NT2/D1 (cell line): ENCODE measurements at places on chromosomes 1 and 21.

DNA sequence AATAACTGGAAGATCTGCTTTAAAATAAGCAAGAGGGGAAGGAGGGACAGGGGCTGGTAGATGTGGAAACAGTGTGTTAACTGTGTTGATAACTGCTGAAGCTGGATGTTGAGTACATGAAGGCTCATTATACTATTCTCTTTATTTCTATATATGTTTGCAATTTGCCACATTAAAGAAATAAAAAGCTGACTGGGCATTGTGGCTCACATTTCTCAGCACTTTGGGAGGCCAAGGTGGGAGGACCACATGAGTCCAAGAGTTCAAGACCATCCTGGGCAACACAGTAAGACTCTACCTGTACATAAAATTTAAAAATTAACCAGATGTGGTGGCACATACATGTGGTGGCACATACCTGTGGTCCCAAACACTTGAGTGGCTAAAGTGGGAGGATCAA is 6.7 kb downstream of the ASH1L start:
- no peak for DNase-seq

GRCh38 chr1:41045740-41046139 is 24.2 kb upstream of the SLFNL1 start:
- DNase-seq, result no peak

DNA sequence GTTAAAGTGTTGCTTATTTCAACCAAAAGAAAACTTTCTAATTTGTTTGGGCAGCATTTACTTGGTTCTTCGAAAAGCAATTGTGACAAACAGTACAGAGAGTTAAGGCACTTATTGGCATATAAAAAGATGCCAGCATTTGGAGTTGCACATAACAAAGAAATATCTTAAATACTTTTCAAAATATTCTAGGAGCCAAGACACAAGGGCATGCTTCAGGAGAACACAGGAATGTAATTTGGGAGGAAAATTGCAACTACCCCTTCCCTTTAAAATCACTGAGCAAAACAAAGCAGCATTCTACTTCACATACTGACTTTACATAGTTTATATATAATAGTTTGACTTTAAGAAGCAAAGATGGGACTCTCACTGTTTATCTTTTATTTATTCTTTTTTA is 4.6 kb upstream of the TIE1 start:
- DNase-seq, result no peak

DNA sequence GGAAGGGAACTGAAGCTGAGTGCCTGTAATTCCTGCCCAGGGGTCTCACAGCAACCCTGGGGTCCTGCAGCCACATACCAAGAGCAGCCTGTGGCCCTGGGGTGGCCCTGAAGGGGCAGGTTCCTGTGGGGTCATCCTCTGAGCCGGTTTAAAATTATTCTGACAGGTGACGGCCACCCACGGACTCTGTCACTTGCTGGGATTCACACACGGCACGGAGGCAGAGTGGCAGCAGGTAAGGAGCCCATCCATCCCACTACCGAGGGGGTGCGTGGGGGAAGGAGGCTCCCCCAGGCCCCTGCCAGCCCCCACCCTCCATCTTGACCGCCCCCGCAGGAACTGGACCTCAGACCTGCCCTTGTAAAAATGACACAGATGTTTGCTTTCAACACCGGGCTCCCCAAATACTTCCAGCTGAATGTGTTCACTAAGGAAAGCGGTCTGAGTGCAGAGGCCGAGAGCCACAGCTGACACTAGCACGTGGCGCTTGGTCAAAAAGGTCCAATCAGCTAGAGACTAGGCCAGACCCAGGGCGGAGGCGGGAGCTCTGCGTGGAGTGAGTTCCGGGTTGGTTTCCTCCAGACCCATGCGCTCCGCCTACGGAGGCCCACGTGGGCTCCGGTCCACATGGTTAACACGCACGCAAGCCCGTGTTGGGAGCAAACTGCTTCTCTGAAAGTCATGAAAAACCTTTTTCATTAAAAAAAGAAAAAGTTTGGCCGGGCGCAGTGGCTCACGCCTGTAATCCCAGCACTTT is 10.0 kb downstream of the YBEY start:
- DNase-seq, result no peak

DNA sequence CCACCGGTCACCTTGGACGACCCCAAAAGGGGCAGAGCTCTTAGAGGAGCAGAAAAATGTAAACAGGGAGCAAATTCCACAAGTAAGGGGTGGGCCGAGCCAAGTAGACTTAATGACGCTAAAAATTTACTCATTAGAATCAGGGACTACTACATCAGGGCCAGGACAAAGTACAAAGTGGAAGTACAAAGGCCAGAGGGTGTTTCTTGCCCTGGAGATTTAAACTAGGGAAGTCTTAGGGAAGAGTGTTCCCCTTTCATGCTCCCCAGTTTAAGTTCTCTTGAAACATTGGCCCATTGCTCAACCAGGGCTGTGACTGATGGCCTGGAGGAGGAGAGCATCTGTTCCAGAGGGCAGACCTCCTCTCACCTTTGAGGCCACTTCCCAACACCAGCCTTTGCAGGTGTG is 48.6 kb downstream of the BACH1 start:
- DNase-seq, result no peak

GRCh38 chr1:36977731-36978406 is 56.4 kb downstream of the GRIK3 start:
- DNase-seq, result no peak

GRCh38 chr1:33242652-33243051 is 13.6 kb upstream of the ZNF362 start:
- no peak for DNase-seq

- DNase-seq, result no peak
Measured at GRCh38 chr21:17746920-17747319, 72.2 kb downstream of the C21orf91 start.

GRCh38 chr1:209511169-209511568 is 72.3 kb upstream of the CAMK1G start:
- DNase-seq, result no peak

DNA sequence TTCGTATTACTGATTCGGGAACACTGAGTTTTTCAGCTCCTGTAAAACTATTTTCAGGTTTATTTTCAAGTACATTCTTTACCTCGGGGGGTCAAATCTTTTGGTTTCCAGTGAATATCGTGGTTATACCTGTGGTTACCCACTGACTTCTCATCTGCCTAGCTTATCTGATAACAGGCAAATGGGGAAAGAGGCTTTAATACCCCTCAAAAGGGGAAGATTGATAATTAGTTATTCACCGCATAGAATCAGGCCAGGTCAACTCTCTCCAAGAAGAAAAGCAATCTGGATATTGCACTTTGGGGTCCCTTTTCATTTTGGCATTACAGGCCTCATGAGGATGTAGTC is 23.0 kb downstream of the RUNX1 start:
- DNase-seq, result no peak

GRCh38 chr1:44415013-44415412 is 10.0 kb downstream of the RNF220 start:
- no peak for DNase-seq

DNA sequence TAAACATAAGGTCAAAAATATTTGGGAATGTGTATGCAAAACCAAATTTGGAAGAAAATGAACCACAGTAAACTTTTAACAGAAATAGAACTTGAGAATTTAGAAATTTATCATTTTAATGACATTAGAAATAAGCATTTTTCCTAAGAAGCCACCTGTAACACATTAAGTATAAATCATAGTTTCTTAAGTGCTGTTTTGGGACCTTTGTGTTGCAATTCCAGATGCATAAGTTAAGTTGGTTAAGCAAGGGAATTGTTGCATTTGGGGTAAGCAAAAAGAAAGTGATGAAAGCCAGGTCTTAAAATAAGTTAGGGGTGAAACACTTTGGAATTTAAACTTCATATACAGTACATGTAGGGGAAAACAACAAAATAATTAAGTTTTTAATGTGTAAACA is 49.8 kb downstream of the CDKN2C start:
- DNase-seq, result no peak

DNA sequence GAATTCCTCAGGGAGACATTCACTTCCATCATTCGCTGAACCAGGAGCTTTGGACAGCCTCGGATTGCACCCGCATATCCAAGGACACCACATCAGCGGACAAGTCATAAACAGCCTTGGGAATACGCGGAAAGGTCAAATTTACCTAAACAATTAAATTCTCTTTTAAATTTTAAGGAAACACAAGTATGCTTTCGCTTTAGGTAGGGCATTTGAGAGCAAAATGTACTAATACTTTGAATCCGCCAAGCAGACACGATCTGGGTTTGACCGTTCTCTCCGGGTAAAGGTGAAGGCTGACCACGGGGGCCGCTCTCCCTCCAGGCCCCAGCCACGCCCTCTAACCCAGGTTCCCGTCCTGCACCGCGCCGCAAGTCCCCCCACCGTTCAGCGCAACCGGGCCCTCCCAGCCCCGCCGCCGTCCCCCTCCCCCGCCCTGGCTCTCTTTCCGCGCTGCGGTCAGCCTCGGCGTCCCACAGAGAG is 479 bp upstream of the ACADM start:
- peak; percentile 87 for DNase-seq

GRCh38 chr1:240824238-240824637 is 212.3 kb upstream of the GREM2 start:
- no peak for DNase-seq

DNA sequence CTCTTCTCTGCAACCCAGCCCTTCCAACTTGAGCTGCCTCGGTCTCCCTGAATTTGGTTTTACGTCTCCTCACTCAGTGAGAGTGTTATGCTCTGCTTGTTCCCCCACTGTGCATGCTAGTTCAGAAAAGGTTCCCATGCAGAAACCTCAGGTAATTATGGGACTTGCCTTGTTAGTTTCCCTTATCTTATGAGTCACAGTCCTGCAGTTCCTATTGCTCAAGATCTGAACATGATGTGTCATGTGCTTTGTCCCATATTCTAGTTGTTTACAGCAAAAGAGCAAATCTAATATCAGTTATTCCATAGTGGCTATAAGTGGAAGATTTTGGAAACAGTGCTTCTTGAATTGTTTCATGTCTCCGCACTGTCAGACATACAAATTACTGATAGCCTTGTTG is 74.4 kb downstream of the DUSP10 start:
- DNase-seq, result no peak

GRCh38 chr21:39788383-39788782 is 43.4 kb downstream of the IGSF5 start:
- DNase-seq, result peak; percentile 98

DNA sequence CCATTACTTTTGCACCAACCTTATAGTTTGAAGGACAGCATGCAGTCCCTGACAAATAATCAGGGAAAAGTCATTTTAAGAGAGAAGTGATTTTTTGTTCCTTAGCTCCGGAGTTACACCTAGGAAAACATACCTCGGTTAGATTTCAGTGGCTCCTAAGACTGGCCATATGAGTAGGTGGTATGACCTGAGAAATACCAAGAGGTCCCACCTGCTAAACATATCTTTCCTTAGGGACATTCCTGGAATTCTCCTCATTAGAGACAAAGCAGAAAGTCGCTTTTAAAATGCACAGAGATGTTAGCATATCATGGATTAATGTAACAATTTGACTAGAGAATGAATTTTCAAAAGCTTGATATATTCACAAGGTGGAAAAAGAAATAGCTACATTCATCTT is 84.2 kb upstream of the RNPC3 start:
- DNase-seq, result no peak

DNA sequence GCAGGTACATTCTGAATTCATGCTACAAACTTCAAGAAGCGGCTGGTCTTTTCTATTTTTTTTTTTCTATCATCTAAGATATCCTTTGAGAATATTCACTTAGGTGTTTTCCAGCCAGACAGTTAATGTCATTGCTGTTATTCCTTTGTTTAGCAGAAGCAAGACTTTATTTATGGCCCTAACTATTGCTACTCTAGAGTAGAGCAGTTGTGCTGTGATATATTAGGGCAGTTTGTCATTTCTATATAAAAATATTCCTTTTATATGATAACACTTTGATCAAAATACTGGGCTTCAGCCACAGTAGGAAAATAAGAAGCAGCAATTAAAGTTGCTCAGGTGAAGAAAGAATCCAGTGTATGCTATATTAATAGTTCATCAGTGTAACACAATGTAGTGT is 959.3 kb downstream of the NCAM2 start:
- no peak for DNase-seq

GRCh38 chr1:162353078-162353477 is 23.6 kb downstream of the SPATA46 start:
- DNase-seq, result no peak

DNA sequence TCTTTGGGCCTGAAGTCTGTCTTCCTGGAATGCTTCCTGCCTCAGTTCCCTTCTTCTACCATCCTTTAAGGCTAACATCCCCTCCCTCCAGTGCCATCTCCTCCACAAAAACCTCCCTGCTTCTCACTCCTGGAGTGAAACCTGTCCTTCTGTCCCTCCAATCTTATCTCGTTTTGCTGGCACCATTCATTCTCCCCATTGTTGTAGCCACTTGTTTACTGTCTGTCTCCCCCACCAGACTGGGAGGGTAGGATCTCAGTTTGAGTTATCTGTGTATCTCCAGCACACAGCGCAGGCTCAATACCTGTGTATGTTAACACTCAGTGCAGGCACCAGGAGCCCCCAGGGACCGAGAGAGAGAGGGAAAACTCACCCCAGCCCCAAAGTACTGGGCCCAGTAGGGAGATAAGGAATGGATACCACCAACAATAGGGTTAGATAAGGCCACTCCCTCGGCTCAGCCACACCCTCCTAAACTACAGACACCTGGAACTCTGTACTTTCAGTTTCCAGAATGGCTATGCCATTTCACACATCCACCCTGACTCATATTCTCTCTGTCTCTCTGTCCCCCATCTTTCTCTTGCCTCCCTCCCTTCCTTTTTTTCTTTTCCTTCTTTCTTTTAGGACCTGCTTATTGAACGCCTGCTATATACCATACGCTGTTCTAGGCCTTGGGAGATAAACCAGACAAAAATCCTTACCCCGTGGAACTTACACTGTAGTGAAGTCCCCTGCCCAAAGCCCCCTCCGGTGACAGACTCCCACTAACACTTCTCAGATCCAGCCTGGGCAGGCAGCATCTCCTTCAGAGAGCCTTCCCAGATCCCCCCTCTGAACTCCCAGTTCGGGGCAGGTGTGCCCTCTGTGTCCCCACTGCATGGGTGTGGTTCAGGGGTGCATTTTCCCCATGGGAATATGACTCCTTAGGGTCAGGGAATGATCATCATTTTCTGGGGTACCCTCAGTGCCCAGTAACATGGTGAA is 3.3 kb upstream of the SSBP3 start:
- no peak for DNase-seq

DNA sequence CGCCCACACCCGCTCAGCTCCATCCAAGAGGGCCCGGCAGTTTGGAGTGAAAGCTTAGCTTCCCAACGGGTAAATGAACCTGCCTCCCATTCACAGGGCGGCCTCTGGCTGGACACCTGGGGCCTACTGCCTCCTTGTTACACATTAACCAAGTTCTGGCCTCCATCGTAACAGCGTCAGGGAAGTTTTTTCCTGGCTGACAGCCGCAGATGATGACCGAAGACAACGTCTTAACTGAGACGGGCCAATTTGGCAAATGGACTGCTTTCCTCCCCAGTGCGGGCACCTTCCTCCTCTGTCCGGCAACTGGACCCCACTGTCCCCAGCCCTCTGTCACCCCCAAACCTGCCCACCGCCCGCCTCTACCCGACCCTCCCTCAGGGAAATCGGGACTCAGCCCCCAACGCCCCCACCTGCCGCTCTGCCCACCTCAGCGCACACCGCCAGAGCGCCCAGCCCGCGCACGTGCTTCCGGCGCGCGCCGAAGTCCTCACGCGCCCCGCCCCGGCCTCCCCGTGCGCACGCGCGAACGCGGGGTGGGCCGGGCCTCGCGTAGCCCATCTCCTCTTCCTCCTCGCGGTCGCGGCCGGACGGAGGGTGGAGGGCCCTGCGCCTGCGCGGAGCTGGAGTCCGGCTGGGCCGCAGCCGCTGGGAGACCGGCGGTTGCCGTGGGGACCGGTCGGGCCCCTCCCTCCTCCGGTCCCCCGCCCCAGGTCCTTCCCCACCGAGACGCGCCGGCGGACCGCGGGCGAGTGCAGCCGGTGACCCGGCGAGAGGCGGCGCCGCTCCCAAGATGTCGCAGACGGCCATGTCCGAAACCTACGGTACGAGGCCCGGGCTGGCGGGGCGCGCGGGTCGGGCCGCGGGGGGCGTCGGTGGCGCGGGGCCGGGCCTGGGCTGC is at the start of gene RAB4A:
Gene RAB4A (plus strand): TSS at position 565 of the 901 bp plus-strand sequence. CDS start 229 bp downstream, at position 794.
- peak; percentile 71 for DNase-seq
